ENCODE measurements at places on chromosomes 2 and 18.
A peak's percentile ranks its signal among the peaks of the same experiment; 100 is the strongest.

- H3K4me3 ChIP-seq, result no peak overlapping the region
- no peak for DNase-seq
- H3K27me3 ChIP-seq, result peaks cover 6% of the 10 kb centered on the region
- peaks cover 8% of the 10 kb centered on the region for H3K4me1 ChIP-seq
Measured at GRCh38 chr2:182664212-182664611, 51.8 kb upstream of the DNAJC10 start.

- no peak overlapping the region for H3K27ac ChIP-seq
- H3K4me1 ChIP-seq, result no peaks in the 10 kb centered on the region
- H3K4me3 ChIP-seq, result no peak overlapping the region
- H3K36me3 ChIP-seq, result no peaks in the 10 kb centered on the region
- DNase-seq, result no peak
- no peaks in the 10 kb centered on the region for H3K27me3 ChIP-seq
Measured at GRCh38 chr2:14194233-14194632, 438.3 kb upstream of the LRATD1 start.

- no peaks in the 10 kb centered on the region for H3K36me3 ChIP-seq
- no peak overlapping the region for H3K4me3 ChIP-seq
- DNase-seq, result no peak
Measured at GRCh38 chr2:146239392-146240135, 1605.3 kb upstream of the ACVR2A start.

DNA sequence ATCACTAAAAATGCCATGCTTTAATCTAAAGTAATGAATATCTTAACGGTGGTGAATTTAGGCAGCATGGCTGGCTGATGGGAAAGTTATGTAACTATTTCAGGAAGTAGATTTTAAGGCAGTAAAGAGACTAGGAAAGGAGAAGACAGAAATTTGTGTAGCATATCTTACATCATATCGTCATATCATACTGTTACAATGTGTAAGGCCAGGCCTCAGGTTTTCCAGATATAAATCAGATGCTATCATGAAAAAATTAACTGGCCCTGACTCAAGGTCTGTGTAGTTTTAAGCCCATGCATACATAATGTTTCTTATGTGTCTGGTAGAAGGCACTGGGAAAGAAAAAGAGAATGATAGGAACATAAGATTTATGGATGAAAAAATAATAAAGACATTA, 8.9 kb upstream of the FAP start:
- no peak overlapping the region for H3K4me3 ChIP-seq
- H3K4me1 ChIP-seq, result no peaks in the 10 kb centered on the region
- DNase-seq, result no peak
- no peak overlapping the region for H3K27ac ChIP-seq
- no peaks in the 10 kb centered on the region for H3K27me3 ChIP-seq
- H3K36me3 ChIP-seq, result no peaks in the 10 kb centered on the region

GRCh38 chr2:21175895-21176646, 52.3 kb downstream of the TDRD15 start:
- H3K36me3 ChIP-seq, result no peaks in the 10 kb centered on the region
- no peaks in the 10 kb centered on the region for H3K4me1 ChIP-seq
- H3K4me3 ChIP-seq, result no peak overlapping the region
- H3K27ac ChIP-seq, result no peak overlapping the region

GRCh38 chr2:14297340-14297739, 335.2 kb upstream of the LRATD1 start:
- DNase-seq, result no peak
- H3K4me3 ChIP-seq, result no peak overlapping the region
- H3K4me1 ChIP-seq, result no peaks in the 10 kb centered on the region
- no peak overlapping the region for H3K27ac ChIP-seq

GRCh38 chr2:176268976-176269318, 295 bp upstream of the MTX2 start:
- DNase-seq, result no peak
- peaks cover 29% of the 10 kb centered on the region for H3K4me1 ChIP-seq
- peaks cover 16% of the 10 kb centered on the region for H3K36me3 ChIP-seq
- H3K4me3 ChIP-seq, result peak overlapping the region; percentile 97

GRCh38 chr2:211259831-211260476, 703.6 kb downstream of the CPS1 start:
- H3K4me1 ChIP-seq, result no peaks in the 10 kb centered on the region
- H3K36me3 ChIP-seq, result no peaks in the 10 kb centered on the region
- H3K27me3 ChIP-seq, result no peaks in the 10 kb centered on the region
- no peak overlapping the region for H3K27ac ChIP-seq

DNA sequence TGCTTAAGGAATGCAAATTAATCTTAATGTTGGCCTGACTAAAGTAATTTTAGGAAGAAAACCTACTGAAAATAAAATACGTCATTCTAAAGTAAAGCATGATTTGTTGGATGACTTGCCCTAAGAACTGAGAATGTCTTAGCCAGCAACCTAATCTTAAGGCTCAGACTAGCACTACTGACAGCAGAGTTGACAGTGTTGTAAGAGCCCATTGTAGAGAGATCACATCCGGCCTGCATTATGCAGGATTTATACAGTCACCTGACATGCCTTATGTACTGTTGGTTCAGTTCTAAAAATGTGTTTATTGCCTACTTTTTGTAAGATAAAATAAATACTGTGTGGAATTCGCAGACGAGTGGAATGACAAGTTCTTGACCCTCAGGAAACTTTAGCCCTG, 82.3 kb downstream of the TMEM185B start:
- H3K36me3 ChIP-seq, result no peaks in the 10 kb centered on the region
- H3K4me1 ChIP-seq, result no peaks in the 10 kb centered on the region
- no peaks in the 10 kb centered on the region for H3K27me3 ChIP-seq
- DNase-seq, result no peak

- H3K36me3 ChIP-seq, result no peaks in the 10 kb centered on the region
- H3K4me3 ChIP-seq, result no peak overlapping the region
- no peaks in the 10 kb centered on the region for H3K27me3 ChIP-seq
- H3K4me1 ChIP-seq, result no peaks in the 10 kb centered on the region
- no peak for DNase-seq
Measured at GRCh38 chr2:235030936-235031335, 79.1 kb downstream of the SH3BP4 start.

- no peaks in the 10 kb centered on the region for H3K36me3 ChIP-seq
- H3K4me1 ChIP-seq, result no peaks in the 10 kb centered on the region
- no peak overlapping the region for H3K4me3 ChIP-seq
Measured at GRCh38 chr18:43620936-43621335, 343.6 kb upstream of the SYT4 start.

GRCh38 chr18:61742565-61743429, 150.0 kb downstream of the RNF152 start:
- H3K27me3 ChIP-seq, result no peaks in the 10 kb centered on the region
- H3K4me1 ChIP-seq, result no peaks in the 10 kb centered on the region
- no peak for DNase-seq
- no peaks in the 10 kb centered on the region for H3K36me3 ChIP-seq
- H3K27ac ChIP-seq, result no peak overlapping the region

GRCh38 chr2:181684454-181685149, 4.3 kb upstream of the NEUROD1 start:
- H3K4me1 ChIP-seq, result peaks cover 46% of the 10 kb centered on the region
- H3K36me3 ChIP-seq, result no peaks in the 10 kb centered on the region
- no peak for DNase-seq
- H3K27me3 ChIP-seq, result peaks cover 83% of the 10 kb centered on the region

DNA sequence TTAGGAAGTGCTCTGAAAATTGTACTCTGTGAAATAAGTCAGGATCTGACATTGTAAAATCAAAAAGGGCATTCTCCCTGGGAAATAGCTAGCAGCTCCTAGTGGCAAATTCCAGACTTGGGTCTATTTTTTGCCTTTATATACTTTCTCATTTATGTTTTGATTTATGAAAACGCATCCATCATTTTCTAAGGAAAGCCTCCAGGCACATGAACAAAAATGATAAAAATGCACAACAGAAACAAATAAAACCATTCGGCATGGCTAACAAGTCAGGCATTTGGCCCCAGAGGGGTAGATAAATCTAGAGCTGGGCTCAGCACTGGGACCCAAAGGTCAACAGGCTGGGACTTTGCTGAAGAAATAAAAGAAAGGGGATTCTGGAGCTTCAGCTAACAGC, 167.0 kb downstream of the BCL11A start:
- no peak overlapping the region for H3K27ac ChIP-seq
- DNase-seq, result no peak
- H3K4me1 ChIP-seq, result no peaks in the 10 kb centered on the region

- no peaks in the 10 kb centered on the region for H3K36me3 ChIP-seq
- DNase-seq, result no peak
- H3K4me1 ChIP-seq, result peaks cover 5% of the 10 kb centered on the region
- no peaks in the 10 kb centered on the region for H3K27me3 ChIP-seq
- H3K4me3 ChIP-seq, result no peak overlapping the region
Measured at GRCh38 chr2:238459081-238459629, 32.4 kb downstream of the ASB1 start.

- H3K36me3 ChIP-seq, result no peaks in the 10 kb centered on the region
- no peak overlapping the region for H3K27ac ChIP-seq
- peaks cover under 1% of the 10 kb centered on the region for H3K27me3 ChIP-seq
- no peak overlapping the region for H3K4me3 ChIP-seq
- no peaks in the 10 kb centered on the region for H3K4me1 ChIP-seq
Measured at GRCh38 chr18:75106746-75107145, 102.2 kb downstream of the PTGR3 start.

- peaks cover 66% of the 10 kb centered on the region for H3K4me1 ChIP-seq
- peak overlapping the region; percentile 93 for H3K27ac ChIP-seq
- DNase-seq, result no peak
- H3K4me3 ChIP-seq, result peak overlapping the region; percentile 56
Measured at GRCh38 chr2:196276421-196276820, 105.0 kb upstream of the STK17B start.

- H3K4me1 ChIP-seq, result peaks cover 25% of the 10 kb centered on the region
- H3K4me3 ChIP-seq, result peak overlapping the region; percentile 70
- H3K27me3 ChIP-seq, result no peaks in the 10 kb centered on the region
- no peak overlapping the region for H3K27ac ChIP-seq
Measured at GRCh38 chr2:11156396-11157075, 1.3 kb downstream of the SLC66A3 start.

DNA sequence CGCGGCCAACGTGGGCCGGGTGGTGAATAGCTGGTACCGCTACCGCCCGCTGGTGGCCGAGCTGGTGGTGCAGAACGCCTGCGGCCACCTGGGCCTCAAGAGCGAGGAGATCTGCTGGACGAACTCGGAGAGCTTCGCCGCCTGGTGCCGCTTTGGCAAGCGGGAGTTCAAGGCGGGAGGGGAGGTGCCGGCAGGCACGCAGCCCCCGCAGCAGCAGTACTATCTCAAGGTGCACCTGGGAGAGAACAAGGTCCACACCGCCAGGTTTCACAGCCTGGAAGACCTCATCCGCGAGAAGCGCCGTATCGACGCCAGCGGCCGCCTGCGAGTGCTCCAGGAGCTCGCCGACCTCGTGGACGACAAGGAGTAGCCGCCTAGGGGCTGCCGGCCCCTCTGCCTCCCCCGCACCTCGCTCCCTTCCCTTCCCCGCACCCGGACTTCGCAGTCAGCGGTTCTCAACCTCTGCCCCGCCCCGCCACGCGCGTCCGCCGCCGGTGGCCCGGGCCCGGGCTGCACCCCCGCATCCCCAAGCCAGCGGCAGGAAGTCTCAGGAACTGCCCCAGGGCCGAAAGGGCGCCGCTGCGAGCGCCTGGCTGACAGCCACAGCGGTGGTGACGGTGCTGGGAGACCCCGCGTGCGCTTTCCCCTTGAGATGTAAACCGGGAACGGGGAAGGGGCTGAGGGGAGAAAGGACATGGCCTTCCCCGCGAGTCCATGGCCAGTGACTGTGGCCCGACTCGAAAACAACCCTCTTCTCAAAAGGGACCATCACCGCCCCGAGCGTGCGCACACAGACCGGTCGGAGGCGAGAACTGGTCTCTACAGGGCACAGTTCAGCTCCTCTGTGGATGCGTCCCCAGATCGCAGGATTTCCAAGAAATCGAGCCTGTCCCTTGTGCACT, 2.2 kb downstream of the LRATD1 start:
- H3K27ac ChIP-seq, result no peak overlapping the region
- H3K4me1 ChIP-seq, result peaks cover 4% of the 10 kb centered on the region
- H3K4me3 ChIP-seq, result no peak overlapping the region

DNA sequence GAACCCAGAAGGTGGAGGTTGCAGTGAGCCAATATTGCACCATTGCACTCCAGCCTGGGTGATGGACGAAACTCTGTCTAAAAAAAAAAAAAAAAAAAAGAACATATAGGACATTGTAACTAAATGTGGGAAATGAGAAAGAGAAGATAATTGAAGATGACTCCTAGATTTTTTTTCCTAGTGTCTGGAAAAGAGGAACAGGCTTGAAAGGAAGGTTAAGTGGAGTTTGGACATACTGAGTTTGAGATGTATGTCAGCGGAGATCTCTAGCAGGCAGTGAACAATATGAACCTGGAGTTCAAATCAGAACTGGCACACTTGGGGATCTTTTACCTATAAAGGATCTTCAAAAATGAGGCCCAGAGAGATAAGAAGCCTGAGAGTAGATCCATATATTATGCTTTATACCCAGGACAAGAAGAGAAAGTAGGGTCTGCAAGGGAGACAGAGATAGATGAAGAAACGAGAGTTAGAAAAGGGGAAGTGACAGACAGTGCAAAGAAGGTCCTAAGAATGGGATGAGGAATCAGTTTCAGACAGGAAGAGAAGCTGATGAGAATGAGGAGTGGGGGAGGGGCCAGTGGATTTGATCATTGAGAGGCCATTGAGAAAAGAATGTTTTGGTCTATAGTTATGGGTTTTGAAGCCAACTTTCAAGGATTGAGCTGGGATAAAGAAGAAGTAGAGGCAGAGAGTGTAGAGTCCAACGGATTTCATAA, 46.9 kb upstream of the CD28 start:
- no peak overlapping the region for H3K4me3 ChIP-seq
- H3K4me1 ChIP-seq, result peaks cover 29% of the 10 kb centered on the region
- H3K27ac ChIP-seq, result no peak overlapping the region
- no peaks in the 10 kb centered on the region for H3K36me3 ChIP-seq
- H3K27me3 ChIP-seq, result no peaks in the 10 kb centered on the region
- no peak for DNase-seq

DNA sequence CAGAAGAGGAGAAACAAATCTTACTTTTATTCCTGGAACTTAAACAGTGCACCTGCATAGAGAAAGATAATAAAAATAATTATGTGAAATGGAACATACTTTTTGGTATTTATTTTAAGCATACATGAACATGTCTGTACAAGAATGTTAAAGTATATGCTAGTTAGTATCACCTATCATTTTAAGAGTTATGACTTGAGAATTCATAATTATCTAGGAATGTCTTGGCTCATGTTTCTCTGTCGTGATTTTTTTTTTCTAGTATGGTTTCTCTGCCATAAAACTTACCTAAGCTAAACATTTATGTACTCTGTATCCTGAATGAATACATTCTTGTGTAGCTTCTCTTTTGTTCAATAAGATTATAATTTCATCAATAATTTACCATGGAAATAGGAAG, 4.2 kb downstream of the SERPINB7 start:
- H3K4me3 ChIP-seq, result no peak overlapping the region
- no peak for DNase-seq
- peaks cover 5% of the 10 kb centered on the region for H3K27me3 ChIP-seq
- no peak overlapping the region for H3K27ac ChIP-seq
